ENCODE measurements at places on chromosomes 6 and 20. TPM values are rescaled to one million over a fixed set of nuclear protein-coding genes. Genes with fewer than 3 reads are reported as not detected.

DNA sequence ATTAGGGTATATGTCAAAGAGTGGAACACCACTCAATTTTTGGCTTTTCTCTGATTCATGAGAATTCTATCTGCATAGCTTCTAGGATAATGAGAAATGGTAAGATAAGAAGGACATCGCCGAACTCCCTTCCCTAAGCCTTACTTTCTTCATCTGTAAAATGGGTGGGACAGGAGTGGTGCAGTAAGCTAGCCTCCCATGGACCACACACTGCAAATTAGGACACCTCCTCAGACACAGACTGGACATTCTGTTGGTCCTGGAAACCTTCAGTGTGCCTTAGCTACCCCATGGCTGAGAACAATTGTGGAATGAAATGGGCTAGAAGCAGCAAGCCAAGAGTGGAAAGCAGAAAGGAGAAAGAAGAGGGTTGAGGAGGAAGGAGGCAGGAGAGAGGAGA lies 89.6 kb downstream of the BMP7 start:
- no peak for DNase-seq

GRCh38 chr6:150692604-150693003 lies 92.9 kb downstream of the PLEKHG1 start:
- DNase-seq: no peak

DNA sequence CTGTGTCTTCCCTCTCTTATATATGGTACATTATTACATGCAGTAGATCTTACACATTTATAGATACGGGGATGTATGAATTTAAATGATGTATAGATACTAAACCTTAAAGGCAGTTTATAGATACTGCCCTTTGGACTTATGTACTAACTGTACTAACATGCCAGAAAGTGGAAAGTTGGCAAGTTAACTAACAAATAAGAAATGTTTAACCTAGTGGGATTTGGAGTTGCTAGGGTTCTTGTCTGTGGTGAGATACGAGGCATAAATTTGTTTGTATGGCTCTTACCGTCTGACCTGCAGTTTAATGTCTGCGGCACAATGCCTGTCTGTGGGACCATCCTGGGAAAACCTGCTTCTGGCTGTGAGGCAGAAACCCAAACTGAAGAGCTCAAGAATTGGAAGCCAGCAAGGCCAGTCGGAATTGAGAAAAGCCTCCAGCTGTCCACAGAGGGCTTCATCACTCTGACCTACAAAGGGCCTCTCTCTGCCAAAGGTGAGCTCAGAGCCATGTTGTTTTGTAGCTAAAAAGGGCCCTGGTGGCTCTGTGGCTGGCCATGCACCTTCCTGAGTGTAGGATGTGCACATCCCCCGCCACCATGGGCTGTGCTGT lies 62.9 kb upstream of the SLC22A1 start:
- no peak for DNase-seq

DNA sequence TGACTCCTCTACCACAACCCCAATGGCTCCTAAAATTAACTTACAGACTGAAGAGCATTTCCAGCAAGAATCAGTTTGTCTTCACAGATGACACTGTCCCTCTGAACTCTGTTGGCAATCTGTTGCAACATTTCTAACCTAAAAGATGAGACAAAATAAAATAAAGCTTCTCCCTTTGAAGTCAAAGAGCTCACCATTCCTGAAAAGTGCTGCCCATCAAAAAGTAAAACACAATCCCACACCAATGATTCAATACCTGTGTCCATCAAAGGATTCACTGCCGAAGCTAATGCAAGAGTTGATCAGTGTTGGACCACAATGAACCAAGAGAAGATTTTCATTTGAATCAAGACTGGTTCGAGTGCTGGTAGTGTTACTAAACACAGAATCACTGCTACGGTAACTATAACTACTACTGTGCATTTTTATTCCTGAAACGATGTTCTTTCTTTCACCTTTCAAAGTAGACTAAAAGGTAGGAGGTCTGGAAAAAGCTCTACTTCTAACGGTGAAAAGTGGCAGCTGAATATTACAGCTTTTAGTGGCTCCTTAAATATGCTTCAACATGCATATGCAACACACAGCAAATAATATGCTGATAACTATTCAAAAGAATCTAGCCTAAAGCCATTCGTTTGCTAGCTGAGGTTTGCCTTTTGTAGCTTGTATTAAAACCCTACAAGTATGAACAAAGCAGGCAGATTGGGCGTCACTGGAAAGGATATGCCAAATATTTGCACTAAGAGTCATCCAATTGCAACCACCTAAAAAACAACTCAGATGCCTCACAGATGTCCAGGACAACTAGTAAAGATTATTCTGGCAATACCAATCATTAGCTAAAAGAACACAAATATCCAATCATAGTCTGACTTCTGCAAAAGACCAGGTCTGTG lies at the start of gene DST:
TSS of gene DST (minus strand) at position 524 of the 896 bp plus-strand sequence.
- DNase-seq: no peak

- no peak for DNase-seq
These were observed 110.9 kb downstream of the ZFAND3 start for GRCh38 chr6:37930288-37930971.

DNA sequence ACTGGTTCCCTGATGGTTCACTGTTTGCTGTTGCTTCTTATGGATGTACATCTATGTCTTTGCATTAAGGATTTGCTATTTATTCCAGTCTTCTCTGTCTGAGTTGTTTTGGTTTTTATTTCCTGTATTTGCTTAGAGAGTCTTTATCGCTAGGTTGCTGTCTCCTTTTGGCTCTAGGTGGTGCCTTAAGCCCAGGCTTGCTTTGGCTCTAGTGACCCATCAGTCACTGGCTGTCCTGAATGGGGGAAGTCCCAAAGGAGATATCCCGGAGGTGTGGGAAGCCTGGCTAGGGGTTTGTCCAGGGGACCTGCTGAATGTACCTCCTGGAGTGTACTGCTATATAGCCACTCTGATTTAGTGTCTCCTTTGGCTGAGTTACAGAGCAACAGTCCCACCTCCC lies 53.4 kb downstream of the MCHR2 start:
- no peak for DNase-seq

DNA sequence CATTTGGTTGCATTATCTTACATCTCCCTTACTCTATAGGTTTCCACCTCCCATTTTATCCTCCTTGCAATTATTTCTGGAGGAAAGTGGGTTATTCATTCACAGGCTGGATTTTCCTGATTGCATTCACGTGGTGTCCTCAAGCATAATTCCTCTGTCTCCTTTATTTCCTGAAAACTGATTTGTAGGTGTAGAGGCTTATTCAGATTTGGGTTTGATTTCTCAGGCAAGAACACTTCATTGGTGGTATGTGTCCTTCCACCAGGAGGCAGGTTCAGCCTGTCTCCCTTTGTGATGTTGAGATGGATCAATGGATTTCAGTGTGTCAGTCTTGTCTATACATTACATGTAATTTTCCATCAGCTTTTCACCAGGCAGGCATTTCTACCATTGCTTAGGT lies 17.3 kb downstream of the DNPH1 start:
- no peak for DNase-seq

DNA sequence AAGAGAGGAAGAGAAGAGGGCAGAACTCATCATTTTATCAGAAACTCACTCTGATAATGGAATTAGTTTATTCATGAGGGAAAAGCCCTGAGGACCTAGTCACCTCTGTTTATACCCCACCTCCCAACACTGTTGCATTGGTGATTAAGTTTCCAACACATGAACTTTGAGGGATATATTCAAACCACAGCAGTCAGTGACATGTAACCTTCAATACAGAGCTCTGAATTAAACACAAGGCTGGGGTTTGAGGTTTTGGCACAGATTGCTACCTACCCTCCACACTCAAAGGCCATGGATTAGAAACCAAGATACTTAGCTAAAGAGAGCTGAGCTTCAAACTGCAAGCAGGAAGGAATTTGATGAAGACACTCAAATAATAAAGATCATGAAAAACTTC lies 48.5 kb upstream of the MOCS1 start:
- DNase-seq: no peak

DNA sequence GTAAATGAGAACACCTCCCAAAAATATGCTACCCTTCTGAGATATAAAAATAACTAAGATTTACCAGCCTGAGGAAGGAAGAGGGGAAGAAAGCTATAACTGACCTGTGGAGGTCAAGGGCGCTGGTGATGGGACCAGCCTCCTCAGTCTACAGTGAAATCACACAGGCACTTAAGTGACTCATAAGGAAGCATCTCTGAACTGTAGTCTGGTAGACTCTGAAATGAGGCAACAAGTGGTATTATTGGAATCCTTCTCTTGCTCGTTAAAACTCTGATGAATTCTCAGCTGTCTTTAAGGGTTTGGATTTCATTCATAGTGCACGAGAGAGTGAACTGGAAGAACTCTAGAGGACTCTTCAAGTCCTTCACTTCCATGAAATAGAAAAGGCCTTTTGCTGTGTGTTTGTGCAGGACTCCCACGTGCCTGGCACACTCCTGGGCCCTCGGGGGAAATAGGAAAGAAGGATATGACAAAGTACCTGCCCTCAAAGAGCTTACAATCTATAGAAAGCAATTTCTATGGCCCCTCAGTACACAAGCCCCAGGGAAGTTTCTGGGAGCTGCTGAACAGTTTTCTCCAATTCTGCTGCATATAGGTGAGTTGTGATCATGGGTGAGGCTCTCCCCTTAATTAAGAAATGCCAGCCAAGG lies 231.8 kb upstream of the RREB1 start:
- DNase-seq: no peak

- no peak for DNase-seq
These were observed 262.2 kb upstream of the CEP162 start for GRCh38 chr6:84489598-84489997.

Gene ZC2HC1B
- total RNA-seq: not detected

DNA sequence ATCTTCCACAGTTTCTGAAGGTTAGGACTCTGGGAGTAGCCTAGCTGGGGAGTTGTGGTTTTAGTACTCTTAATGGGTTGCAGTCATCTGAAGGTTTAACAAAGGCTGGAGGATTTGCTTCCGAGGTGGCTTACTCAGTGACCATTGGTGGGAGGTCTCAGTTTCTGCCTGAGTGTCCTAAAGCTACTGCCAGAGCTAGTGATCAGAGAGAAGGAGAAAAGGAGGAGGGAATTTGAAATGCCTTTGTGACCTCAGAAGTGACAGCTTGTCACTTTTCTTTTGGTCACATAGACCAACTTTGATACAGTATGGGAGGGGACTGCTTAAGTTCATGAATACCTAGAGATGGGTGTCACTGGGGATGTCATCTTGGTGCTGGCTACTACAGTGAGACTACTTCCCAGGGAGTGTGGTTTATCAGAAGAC lies 41.3 kb downstream of the NCOA3 start:
- no peak for DNase-seq

Gene DNAH8
- total RNA-seq: not detected

GRCh38 chr6:124371974-124372475 lies 568.4 kb downstream of the NKAIN2 start:
- no peak for DNase-seq

DNA sequence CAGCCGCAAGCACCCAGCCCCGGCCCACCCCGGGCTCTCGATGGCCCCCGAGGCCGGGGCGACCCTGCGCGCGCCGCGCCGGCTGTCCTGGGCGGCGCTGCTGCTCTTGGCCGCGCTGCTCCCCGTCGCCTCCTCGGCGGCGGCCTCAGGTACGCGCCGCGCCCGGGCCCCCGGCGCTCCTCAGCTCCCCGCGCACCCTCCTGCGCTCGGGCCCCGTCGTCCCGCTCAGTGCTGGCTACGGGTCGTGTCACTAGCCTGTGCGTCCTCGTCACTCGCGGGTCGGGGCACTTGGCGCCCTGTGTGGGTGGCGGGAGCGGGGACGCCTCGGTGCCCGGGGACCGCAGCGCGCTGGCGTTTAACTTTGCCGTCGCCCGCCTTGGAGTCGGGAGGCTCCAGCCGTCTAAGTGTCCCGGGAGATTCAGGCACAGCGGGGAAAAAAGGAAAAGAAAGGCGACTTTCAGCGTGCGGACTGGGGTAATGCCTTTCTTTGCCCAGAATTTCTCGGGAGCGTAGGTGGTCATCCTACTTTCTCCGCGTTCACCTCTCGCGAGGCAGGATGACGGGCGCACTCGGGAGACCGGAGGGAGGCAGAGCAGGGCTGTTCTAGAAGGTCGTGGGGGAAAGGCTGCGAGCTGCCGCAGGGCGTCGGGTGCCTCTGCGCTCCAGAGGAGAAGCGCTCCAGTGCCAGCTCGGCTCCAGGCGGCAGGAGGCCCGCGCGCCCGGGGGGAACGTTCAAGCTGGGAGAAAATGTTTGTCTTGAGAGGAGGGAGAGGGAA lies 545 bp downstream of the FNDC1 start:
- no peak for DNase-seq

- DNase-seq: no peak
These were observed 2.6 kb downstream of the CST3 start for GRCh38 chr20:23634985-23635767.

DNA sequence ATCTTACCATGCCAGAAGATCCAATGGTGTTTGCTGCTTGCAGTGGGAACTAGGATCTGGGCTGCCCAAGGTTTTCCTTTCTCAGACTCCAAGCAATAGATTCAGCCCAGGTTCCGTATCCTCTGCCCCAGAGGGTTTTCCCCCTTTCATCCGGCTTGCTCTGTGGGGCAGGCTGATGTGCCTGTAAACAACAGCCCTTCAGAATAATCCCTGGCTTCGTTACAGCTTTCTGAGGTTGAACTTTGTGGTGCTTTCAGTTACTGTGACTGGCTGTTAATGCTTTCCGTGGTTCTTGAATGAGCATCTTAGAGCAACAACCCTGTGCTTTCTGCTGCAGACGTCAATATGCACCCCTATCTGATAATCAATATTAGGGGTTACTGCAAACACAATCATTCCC lies 400.4 kb downstream of the BTBD3 start:
- DNase-seq: no peak

Gene MUC22
- total RNA-seq: not detected

DNA sequence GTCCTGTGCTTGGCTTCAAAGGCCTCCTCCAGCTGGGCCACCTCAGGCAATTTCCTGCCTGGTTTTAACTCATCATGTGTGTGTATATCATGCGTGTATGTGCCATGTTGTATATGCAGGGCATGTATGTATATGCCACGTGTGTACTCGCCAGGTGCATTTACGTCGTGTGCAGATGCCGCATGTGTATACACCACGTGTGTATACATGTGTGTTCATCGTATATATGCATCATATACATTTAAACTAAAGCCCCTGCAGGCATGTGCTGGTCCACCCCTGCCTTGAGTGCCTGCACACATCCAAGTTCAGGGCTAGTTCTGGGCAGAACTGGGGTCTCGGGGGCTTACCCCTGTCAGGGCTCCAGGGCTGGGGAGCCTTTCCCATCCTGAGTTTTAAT lies 54.0 kb upstream of the SMOC2 start:
- no peak for DNase-seq

DNA sequence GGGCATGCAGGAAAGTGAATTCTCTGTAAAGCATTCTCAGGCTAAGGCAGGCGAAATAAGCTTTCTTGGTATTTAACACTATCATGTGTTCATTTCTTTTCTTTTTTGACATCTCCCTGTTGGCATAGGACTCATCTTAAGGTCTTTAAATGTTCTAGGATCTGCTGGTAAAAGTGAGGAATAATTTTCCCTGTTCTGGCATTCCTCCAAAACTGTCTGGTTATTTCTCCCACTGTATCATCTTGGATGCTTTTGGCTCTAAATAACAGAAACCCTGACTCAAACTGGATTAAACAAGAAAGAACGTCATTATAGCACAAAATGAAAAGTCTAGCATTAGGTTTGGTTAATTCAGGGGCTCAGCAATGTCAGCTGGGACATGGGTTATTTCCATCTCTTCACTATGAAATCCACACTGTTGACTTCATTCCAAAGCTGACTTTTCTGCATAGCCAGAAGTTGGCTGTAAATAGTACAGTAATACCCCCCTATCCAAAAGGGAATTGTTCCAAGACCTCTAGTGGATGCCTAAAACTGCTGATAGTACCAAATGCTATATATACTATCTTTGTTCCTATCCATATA lies 37.9 kb upstream of the SNAP25 start:
- no peak for DNase-seq

All from CD8-positive, alpha-beta T cell (primary cell).